ENCODE measurements at places on chromosomes 7 and 10.

GRCh38 chr7:151311294-151311864, 30.2 kb upstream of the NUB1 start:
- no peak for DNase-seq

DNA sequence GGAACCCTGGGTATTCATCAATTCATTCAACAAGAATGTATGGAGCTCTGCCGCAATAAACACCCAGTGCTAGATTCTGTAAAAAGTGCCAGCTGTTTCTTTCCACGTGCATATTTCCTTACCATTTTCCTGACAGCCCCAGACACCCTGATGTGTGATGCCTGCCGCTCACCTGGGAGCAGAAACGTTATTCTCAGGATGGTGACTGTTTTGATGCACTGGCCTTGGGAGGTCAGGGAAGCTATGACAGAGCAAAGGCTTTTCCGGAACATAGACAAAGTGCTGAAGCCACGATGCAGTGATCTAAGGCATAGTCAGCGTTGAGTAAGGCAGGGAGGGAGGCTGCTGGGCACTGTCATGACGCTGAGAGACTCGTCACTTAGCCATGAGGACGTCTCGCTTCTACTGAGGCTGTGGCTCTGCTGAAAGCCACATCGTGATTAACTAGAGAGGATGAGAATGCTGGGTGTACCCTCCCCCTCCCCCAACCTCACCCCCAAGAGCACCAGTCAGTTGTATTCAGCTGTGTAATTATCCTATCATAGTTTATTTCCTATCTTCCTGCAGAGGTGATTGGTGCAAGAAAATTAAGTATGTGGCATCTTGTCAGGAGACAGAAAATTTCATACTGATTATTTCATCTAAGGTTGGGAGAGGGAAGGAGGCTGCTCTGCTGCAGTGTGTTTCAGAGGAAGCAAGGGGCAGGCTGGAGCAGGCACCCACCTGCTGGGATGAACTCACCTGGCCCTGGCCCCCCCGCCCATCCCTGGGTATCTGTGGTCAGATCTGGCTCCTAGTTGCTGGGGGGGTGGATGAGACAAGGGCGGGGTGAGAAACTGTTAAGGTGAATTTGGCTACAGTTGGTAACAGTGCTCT, 48.8 kb upstream of the SMNDC1 start:
- DNase-seq, result no peak

DNA sequence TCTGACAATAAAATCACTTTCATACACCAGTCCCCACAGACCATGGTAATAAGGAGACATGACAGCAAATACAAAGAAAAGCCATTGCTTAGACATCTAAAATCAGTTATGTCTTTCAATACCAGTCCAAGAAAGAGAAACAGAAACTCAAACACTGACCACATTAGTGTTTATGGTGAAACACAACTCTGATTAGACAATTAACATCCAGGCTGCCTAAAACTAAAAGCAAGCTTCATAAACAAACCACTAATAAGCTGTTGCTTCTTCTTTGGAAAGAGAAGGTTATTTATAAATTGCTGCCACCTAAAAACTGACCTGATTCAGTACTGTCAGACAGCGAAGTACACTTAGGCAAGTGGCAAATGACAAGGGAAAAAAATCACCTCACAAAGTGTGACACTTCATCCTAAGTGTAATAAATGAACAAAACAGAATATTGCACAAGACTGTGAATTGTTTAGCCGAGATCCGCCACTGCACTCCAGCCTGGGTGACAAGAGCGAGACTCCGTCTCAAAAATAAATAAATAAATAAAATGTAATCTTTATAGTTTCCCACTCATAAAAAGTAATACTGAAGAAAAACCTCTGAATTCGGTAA, 277.4 kb downstream of the PARD3 start:
- DNase-seq, result no peak

DNA sequence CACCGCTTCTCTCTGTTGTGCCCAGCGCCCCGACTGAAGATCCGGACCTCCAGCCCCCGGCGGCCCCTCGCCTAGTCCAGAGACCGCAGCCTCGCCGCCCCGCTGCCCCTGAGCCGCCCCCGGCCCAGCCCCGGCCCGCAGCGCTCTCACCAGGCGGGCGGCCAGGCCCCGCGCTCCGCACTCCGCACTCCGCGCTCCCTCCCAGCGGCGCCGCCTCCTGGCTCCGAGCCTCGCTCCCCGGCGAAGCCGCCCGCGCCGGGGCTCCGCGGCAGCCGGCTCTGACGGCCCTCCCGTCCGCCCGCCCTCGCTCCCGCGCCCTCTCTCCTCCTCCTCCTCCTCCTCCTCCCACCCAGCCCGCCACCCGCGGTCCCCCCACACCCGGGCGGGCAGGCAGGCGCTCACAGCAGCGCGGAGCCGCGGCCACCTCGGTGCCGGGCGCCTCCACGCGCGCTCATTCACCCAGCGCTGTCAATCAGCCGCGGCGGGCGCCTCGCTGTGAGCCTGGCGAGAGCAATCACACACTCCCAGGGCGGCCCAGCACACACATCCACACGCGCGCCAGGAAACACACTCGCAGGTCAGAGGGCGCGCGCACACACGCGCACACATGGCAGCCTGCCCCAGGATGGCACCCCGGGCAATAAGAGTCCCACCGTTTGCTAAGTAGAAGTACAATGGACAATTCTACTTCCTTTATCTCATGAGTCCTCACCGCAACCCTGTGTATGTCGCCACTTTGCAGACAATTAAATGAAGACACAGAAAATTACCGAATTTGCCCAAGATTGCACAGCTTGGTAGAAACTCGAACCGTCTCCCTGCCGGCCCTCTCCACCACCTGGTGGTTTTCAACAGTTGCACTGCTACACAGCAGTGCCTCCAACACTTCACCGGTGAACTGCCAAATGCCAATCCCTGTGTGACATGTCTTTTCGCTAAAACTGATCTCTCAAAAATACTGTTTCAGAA, at the start of gene PRRT4:
Gene PRRT4, minus strand, starts transcription at position 280 of the 969 bp plus-strand sequence.
- DNase-seq, result no peak

DNA sequence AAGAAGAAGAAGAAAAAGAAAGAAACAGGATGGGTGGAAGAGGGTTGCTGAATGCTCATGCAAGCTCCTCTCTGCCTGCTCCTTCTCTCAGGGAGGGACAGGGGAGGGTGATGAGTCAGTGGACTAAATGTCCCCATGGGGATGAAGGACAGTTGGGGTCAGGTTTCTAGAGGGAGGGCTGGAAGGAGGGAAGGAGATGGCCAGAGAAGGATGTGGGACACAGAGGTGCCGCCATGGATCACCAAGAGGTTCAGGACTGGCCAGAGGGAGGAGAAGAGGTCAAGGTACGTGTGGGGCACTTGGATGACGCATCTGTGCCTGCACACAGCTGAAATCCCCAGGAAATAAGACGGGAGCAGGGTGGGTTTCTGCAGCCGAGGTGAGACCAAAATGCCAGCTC, 88.9 kb upstream of the GTF2I start:
- no peak for DNase-seq

DNA sequence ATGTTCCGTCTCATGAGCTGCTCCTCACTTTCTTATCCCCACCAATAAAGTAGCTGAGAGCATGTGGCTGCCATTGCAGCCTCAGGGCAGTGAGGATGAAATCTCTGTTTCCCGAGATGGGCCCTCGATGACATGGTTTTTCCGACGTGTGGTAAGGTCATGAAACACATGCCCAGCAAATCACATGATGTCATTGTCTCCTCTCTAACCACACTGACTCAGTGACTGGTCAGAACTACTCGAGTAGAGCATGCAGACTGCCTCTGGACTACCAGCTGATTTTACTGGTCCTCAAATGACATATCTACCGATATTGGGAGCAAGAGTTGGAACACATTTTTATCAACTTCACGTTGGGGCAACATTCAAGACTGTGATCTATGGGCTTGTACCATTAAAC, 786.1 kb downstream of the CNTNAP2 start:
- no peak for DNase-seq

DNA sequence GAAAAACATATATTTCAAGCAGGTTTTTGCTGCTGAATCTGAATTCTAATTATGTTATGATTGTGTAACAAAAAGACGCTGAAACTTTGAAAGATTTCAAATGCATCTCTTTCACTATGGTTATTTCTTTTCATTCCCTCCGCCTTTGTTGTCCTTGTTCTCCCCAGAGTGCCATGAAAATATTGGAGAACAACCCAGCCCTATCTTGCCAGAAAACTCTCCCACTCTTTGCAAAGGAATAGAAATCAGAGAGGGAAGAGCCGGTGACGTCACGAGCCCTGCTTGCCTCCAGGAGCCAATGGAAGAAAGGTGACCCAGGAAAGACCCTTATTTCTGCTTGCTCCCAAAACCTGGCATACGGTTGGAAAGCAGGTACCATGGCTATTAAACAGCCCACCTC, 3.4 kb downstream of the GFRA1 start:
- DNase-seq, result no peak

GRCh38 chr10:24251547-24251946, 42.6 kb downstream of the KIAA1217 start:
- DNase-seq, result no peak

DNA sequence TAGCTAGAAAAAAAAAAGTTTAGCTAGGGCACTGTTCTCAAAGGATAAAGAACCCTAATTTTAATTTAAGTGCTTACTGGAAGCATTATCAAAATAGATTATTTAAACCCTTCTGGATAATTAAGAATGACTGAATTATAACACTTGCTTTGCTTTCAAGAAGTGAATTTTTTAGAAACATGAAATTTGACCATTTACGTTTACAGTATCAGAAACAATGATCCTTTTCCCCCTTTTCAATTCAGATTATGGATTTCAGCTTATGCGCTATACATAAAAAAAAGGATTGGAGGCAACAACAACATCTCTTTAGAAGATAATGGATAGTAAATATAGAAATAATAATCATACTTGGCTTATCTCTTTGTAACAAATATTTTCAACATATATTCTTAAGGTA, 39.2 kb downstream of the CREM start:
- DNase-seq, result no peak

GRCh38 chr7:157444011-157444842, 107.4 kb downstream of the DNAJB6 start:
- no peak for DNase-seq

DNA sequence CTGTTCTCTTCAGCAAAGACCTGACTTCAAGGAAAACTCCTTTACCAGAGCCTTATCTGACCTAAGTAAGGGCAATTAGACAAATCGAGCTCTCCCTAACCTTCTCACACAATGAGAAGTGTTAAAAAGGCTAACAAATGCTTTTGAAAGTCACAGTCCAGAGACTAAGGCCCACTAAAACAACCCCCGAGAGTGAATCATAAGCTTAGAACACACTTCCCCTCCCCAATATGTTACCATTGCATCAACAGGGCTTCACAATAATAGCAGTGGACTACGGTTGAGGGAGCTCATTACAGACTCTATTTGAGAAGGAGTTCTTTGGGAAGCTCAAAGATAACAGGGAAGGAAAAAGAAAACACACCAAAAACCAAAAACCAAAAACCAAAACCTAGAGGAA, 28.6 kb upstream of the ZEB1 start:
- no peak for DNase-seq

DNA sequence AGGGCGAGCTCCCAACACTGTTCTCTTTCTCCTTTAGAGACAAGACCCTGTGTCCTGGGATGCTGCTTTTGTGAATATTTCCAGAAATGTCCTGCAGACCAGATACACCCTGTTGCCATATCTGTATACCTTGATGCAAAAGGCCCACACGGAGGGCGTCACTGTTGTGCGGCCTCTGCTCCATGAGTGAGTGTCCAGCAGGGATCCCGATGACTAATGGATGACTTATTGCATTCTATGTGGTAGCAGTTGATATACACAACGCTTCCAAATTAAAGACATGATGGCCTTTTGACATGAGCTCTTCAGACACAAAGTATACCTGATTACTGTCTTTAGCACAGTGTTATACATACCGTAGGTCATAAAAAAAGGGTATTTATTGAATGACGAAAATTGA, 45.0 kb upstream of the MGAM2 start:
- no peak for DNase-seq

DNA sequence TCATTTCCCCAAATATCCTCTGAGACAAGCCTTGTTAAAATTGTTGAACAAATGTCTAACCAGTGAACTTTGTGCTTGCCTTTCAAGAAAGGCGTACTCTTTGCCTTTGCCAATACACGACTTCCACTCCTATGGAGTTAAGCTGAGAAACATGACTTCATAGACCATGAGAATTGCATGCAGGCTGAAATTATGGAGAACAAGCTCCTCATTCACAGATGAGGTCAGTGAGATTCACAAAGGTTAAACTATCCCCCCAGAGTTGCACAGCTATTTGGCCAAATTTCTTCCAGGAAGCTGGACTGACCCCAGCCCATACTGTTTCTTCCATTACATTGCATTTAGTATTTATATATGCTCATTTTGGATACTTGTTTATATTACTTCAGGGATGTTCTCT, 221.4 kb upstream of the SEMA3C start:
- no peak for DNase-seq

DNA sequence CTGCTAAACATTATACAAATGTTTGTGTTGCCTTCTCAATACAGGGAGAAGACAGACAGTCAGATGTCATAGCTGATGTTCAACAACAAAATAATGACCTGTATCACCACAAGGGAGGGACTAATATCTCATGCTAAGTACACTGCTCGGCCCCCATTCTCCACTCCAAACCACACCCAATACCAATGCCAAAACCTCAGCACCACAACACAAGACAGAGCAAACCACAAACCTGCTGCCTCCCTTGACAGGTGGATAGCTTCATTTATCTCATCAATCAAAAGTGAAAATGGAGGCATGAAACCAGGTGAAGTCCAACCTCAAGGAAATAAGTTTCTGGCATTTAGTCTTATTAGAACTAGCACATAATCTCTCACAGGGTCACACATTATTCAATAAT, 109.5 kb downstream of the PARD3 start:
- DNase-seq, result no peak

GRCh38 chr10:112361951-112362751, 11.8 kb upstream of the ACSL5 start:
- DNase-seq, result no peak

- DNase-seq, result no peak
These were observed 12.5 kb upstream of the GRIFIN start for GRCh38 chr7:2488681-2489080.

- no peak for DNase-seq
These were observed 215.3 kb upstream of the GLI3 start for GRCh38 chr7:42452356-42452755.

DNA sequence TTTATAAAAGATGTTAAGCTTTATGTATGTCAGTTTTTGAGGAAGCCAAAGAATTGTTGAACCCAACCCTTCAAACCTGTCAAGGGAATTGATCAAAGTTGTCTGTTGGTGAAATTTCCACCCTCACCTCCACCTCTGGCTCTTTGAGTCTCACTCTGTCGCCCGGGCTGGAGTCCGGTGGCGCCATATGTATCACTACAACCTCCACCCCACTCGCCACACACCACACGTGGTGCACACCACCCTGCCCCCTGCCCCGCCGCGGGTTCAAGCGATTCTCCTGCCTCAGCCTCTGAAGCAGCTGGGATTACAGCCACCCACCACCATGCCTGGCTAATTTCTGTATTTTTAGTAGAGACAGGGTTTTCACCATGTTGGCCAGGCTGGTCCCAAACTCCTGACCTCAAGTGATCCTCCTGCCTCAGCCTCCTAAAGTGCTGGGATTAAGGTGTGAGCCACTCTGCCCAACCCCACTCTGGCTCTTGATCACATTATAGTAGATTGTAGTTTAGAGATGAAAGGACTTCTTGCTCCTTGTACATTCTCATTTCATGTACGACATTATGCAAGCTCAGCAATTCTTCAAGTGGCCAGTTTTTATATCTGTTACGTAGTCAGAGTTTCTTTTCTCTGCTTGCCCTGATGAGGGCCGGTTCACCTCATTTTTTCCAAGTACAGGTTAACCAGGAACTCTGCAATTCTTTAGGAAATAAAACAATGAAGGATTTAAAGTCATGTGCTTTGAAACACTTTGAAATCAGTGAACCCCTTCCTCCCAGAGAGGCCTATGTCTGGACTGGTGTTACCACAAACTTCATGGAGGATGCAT, 7.0 kb downstream of the BAMBI start:
- DNase-seq, result no peak

GRCh38 chr10:116056445-116057293, 216.3 kb downstream of the GFRA1 start:
- no peak for DNase-seq
